ENCODE measurements at places on chromosomes 12 and 14.
A peak's percentile ranks its signal among the peaks of the same experiment; 100 is the strongest.

DNA sequence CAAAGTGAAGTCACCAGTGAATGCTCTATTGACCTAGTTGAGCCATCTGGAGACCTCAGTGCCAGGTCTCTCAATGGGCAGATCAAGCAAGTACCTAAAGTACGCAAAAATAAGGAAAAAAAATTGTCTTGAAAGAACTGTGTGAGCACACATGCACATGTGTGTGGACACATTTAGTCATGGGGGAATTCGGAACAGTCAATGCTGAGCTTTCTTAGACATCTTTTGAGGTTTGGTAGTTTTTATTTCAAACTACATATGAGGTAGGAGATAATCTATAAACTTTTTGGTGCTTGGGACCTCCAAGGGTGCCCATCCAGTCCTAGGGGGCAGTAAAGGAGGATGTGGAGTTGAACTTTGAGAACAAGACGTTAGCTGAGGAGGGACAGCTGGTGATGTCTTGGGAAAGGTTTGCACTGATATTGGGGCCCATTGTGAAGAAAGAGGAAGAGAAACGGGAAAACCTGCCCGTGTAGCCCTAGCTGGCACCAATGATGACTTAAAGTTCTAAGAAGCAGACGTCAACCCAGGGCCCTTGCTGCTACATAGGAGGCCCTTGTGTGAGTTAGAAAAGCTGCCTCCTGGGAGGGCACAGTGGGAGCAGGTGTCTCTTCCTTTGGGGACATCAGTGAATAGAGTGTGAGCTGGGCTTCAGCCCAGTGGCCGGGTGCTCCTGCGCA is 124.4 kb downstream of the NT5DC3 start:
- no peak for DNase-seq

DNA sequence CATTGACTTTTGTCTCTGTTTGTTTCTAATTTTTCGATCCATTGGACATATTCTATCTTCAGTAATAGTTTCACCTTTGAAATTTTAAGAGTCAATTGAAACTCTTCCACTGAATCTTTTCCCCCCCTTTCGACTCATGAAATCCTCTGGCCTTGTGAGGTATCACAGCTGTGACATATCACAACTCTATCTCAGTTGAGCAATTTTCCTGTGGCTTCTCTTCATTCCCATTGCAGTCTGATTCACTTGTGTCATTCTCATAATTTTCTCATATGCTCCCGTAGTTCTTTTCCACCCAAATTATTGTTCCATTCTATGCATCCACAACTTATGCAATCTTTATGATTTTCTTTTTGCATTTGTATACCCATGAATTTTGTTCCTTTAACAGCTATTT is 261.6 kb downstream of the DACT1 start:
- peak; percentile 70 for DNase-seq

DNA sequence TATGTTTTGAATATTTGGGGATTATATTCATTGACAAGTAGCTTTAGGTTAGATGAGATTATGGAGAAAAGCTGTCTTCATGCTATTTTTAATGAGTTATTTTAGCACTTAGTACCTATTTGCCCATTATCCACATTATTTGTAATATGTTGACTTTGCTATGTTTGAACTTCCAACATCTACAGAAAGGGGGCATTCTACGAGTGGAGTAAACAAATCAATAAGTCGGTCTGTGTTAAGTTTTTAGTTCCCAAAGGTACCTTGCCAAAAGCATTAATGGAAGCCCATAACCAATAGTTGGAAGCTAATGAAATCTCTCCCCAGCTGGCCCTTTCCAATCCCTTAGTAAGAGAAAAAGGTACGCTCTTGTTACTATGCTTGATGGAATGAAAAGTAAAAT is 250.0 kb upstream of the E2F7 start:
- no peak for DNase-seq

DNA sequence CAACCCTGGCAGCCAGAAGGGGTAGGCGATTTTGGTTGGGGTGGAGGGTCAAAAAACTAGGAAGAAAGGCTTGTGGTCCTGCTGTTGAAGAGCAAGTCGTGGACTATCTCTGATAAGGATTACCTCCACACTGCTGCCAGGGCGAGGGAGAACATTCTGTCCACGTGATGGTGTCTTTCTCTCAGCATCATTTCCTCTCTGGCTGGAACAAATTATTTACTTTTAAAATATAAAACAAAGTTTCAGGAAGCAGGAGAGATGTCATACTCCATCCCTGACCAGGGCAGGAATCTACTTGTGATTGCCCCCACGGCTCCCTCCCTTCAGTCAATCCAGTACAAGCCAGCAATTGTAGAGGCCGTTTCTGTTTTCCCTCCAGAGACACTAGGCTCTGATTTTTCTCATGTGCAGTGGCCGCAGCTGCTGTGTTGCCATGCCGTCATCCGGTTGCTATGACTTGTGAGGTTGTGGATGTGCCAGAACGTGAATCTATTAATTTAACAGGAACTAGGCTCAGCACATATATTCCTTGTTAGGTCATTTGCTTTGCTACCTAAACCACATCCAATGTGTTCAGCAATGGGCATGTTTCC is 61.5 kb upstream of the PTGR2 start:
- peak; percentile 87 for DNase-seq

- no peak for DNase-seq
These were observed 207.5 kb upstream of the PWP1 start for GRCh38 chr12:107477947-107478610.

DNA sequence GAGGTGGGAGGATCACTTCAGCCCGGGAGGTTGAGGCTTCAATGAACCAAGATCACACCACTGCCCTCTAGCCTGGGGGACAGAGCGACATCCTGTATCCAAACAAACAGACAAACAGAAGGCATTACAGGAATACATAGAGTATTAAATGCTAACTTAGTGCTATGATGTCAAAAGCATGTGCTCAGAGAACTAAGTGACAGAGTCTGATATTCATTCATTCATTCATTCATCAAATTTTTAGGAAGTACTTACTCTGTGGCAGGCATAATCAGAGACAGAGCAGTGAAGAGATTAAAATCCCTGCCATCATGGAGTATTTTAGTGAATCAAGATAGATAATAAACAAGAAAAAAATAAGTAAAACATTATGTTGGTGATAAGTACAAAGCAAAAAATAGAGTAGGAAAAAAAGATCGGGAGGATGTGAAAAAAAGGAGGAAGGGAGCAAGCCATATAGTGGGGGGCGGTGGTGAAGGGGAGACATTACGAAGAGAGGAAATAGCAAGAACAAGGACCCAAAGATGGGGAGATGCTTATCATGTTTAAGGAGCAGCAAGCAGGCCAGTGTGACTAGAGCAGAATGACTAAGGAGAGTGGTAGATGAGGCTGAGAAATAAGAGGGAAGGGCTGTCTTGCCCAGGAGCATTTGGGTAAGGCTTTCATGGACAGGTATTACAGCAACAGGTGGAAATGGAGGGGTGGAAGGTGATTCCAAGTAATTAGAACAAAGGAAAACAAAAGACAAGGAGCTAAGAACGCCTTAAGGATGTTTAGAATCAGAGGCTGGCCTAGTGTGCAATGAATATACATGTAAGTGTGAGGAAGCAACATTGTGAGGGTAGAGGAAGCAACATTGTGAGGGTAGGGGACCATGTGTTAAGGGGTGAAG is 2.8 kb downstream of the MAP4K5 start:
- DNase-seq, result no peak

GRCh38 chr14:96095058-96095457 is 55.9 kb downstream of the C14orf132 start:
- no peak for DNase-seq

- no peak for DNase-seq
These were observed 125.3 kb upstream of the PRMT8 start for GRCh38 chr12:3365463-3366411.

GRCh38 chr14:73785336-73785833 is 66.2 kb upstream of the PTGR2 start:
- DNase-seq, result peak; percentile 64

- DNase-seq, result no peak
These were observed 185.5 kb downstream of the FOXN3 start for GRCh38 chr14:89231426-89232113.

DNA sequence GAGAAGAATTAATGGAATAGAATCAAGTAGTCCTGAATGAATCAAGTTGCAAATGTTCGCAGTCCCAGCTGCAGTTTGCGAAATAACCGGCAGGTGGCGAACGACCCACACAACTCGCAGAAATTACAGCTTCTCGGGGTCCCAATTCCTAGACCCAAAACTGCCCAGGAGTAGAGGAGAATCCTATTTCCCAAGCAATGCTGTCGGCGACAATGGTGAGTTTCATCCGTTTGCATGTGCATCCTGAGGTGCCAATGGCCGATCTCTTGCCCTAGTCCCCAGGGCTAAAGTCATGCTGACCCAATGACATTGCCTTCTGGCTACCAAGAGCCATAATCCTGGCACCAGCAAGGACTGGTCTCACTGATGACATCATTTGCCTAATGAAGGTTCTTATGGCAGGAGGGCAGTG is 8.5 kb upstream of the ASCL1 start:
- DNase-seq, result no peak

- no peak for DNase-seq
These were observed 3.1 kb upstream of the LMO3 start for GRCh38 chr12:16608946-16609539.

DNA sequence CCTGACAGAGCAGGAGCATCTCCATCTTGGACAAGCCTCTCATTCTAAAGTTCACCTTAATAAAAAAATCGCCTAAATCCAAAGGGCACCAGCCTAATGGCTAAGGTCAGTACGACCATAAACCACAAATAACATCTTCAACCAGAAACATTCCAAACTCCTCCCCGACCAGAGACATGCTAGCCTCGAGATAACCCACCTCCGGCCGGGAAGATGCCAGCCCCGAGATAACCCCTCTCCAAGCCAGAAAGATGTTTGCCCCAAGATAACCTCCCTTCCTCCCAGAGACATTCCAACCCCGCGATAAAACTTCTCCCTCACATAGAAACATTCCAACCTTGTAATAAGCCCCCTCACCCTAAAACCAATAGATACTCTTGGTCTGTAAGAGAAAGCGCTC is 86.8 kb upstream of the PKP2 start:
- DNase-seq, result no peak

DNA sequence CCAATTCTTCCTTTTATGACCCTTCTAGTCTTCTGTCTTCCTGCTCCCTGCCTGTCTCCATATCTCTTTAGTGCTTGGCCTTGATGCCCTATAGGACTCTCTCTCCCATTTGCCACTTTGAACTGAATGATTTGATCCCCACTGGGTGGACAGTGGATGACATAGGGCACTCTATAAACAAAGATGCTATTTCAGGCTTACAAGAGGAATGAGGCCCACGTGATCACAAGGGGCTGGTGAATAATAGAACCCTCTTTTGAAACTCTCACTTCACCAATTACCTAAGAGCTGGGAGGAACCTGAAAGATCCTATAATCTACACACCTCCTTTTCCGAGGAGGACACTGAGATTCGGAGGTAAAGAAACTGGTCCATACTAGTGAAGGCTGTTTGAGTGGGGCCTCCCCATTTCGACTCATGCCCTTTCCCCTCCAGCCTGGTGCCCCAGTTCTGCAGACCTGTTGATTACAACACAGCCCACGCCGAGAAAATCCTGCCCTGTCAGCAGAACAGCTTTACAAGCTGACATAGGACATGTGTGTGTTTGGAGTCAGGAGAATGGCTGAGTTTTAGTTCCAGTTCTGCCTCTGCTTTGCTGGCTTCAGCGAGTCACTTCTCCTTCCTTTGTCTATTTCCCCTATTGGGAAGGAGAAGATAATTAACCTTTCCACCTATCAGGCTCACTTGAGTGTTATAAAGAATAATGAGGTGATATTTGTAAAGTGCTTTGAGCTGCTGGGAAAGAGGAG is 400.3 kb downstream of the ZFP36L1 start:
- DNase-seq, result no peak

- DNase-seq, result no peak
These were observed 1.4 kb downstream of the SNRPF start for GRCh38 chr12:95859947-95860850.

- no peak for DNase-seq
These were observed 672.9 kb downstream of the BCL11B start for GRCh38 chr14:98599082-98599481.

GRCh38 chr12:80040075-80040738 is 59.1 kb upstream of the OTOGL start:
- no peak for DNase-seq

DNA sequence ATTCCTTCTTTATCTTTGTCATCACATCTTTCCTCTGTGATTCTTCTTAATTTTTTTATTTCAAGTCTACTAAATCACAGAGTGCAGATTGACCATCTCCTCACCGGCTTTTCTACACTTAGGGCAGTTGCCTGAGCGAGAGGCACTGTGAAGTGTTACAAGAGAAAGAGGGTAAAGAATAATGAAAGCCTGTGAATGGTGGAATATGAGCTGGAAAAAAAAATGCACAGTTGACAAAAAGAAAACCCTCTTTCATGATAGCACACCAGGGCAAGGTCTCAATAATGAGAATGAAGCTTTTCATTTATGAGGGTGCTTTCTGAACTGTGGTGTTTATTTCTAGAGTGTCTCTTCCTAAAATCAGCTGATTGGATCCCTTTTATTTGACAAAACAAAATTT is 106.2 kb upstream of the PDE3A start:
- no peak for DNase-seq

- no peak for DNase-seq
These were observed 5.3 kb downstream of the KCNH3 start for GRCh38 chr12:49543914-49544815.

GRCh38 chr14:58296726-58297125 is 1.6 kb upstream of the ARID4A start:
- DNase-seq, result no peak

DNA sequence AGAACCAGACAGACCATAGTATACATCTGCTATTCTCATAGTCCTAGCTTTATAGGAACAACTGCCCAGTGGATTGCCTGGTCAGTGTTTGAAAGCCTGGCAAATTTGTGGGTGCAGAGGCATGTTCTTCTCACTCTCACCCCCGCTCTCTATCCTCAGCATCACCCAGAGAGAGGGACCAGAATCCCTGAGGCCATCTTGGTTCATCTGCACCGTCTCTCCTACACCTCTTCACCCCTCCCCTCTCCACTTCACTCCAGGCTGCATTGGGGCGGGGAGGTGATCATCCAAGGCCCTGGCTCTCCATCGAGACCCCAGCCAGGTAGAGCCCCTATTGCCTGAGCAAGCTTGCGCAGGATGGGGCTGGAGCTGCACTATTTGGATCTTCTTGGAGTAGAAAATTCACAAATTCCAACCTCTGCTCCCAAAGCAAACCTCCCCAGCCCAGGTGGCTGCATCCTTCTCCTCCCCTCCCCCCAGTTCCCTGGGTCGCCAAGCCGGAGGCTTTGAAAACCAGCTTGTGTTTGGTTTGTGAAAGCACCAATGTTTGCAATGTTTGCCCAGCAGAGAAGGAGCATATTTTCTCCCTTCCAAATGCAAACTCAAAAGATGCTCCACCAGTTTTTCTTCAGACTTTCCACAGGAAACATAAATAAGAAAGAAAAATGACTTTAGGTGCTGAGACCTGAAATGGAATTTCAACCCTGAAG is 18.6 kb upstream of the COL2A1 start:
- no peak for DNase-seq

DNA sequence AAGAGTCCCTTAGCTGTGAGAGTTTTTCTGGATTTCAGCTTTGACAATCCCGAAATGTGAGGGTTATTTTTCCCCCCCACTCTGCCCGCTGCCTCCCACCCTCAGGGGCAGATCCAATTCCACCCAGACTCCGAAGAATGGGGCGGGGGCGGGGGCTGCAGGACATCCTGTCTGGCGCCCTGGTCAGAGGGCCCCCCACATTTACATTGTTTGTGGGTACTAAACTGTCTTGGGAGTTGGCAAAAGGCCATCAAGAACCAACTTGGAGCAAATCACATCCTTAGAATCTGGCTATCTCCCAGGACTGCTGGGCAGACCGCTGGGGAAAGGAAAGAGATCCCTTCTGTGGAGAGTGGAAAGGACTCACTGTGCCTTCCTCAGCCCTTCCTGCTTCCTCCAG is 2.4 kb downstream of the EMP1 start:
- no peak for DNase-seq

Data from fibroblast of skin of left biceps (primary cell).